Stimulated activated CD4-positive, alpha-beta T cell treated with anti-CD3 and anti-CD28 coated beads, Interleukin-1b, Interleukin-23, amount 100 ng/mL, for 24 hours (primary cell): ENCODE measurements at places on chromosomes 6 and 20.
A peak's percentile ranks its signal among the peaks of the same experiment; 100 is the strongest.

DNA sequence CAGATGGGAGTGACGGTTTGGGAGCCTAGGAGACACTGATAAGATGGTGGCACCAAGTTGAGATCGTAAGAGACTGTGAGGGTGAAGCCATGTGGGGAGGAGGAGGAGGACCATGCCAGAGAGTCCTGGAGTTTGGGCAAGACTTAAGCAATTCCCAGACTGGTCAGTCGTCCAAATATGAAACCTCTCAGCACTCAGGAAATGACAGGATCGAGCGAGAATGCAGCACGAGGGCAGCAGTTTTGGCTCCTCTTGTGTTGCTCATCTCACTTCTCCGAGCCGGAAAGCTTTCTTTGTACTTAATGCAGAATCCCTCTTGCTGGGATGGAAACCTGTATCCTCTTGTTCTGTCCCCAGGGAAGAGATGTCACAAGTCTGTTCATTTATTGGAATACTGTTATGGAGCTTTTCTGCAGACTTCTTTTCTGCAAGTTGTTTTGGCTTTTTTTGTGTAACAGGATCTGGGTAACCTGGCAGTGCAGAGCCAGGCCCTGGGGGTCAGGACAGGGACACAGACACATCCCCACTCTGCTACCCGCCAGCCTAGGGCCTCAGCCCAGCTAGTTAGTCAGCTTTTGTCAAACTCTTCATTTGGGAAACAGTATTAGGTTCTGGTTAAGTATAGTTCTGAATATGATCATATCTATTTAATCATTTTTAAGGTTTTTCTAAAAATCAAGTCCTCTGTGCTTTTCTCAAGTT, 34.3 kb downstream of the FNDC1 start:
- no peak for DNase-seq

DNA sequence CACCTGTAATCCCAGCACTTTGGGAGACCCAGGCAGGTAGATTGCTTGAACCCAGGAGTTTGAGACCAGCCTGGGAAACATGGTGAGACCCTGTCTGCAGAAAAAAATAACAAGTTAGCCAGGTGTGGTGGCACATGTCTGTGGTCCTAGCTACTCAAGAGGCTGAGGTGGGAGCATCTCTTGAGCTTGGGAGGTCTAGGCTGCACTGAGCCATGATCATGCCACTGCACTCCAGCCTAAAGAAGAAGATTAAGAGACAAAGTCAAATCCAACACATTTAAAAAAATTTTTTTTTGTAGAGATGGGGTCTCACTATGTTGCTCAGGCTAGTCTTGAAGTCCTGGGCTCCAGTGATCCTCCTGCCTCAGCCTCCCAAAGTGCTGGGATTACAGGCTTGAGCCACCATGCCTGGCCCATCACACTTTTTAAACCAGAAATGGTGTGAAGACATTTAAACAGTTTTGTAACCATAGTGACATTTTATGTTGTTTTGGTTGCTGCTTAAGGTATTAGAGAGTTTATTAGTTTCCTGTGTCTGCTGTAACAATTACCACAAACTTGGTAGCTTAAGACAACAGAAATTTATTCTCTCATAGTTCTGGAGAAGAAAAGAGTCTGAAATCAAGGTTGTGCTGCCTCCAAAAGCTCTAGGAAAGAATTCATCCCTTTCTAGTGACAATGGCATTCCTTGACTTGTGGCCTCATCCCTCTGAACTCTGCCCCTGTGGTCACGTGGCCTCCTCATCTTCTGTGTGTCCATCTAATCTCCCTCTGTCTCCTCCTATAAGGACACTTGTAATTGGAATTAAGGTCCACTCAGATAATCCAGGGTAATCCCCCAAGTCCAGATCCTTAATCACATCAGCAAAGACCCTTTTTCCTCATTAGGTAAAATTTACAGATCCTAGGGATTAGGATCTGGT, 104.6 kb upstream of the TNFAIP3 start:
- DNase-seq = no peak

- DNase-seq = no peak
Measured at GRCh38 chr6:867378-867777, 174.4 kb upstream of the EXOC2 start.

- no peak for DNase-seq
Measured at GRCh38 chr20:16701296-16701695, 28.5 kb upstream of the SNRPB2 start.

- no peak for DNase-seq
Measured at GRCh38 chr20:58839474-58839874, 11.2 kb downstream of the GNAS-AS1 start.

DNA sequence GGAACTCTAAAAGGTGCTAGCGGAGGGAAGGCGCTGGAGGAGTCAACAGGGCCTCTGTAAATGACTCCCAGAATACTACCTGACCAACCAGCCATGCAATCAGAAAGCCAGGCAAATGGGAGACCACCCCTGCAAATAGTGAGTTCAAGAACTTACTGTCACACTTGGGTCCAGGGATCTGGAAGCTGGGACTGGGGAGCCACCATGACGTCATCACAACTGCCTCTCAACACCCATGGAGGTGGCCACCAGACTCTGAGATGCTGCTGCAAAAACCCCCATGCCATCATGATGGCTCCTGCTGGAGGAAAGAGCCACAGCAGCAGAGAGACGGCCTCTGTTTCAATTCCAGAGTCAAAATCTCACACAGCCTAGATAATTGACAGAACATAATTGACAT, 8.5 kb upstream of the PDYN start:
- no peak for DNase-seq

DNA sequence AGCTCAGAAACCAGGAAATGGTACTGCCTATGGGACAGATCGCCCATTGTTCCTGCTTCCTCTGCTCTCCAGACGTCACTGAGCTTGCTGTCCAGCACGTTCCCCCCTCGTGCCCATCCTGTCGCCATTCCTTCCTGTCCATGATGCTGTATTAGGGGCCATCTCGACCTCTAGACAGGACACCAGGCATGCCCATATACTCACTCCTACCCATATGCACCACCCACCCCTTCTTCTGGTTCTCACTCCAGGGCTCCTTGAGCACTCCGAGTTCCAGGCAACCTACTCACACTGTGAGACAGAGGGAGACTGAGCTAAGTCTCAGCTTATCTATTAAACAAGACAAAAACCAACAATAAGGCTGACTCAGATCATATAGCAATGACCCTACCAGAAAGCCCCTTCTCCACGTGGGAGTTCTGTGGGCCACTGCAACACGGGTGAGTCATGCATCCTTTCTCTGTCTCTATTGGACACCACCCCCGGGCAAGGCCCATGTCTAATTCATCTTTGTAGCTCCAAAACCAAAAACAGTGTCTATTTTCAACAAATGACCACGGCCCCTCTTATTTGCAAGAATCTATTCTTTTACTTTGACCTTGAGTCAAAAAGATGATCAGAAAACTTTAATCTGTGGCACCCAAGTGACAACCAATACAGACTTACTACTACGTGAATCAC, 65.7 kb downstream of the PSMG4 start:
- DNase-seq = no peak

- DNase-seq = no peak
Measured at GRCh38 chr20:48564982-48565539, 262.7 kb downstream of the PREX1 start.

DNA sequence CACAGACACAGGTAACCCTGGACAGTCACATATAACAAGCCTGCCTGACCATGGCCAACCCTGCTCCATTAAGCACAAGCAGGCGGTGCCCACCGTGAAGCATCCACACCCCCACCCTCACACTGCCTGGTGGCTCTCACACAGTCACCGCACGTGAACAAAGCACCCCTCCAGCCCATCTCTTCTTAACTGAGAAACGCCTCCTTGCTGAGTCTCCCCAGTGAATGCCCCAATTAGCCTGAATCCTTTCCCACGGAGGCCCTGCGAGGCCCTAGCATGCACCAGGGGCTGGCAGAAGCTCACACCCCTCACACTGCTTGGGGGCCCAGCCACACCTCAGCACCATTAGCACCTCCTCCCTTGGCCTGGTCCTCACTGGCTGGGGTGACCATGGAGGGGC, 72.3 kb downstream of the GRM4 start:
- DNase-seq = no peak

DNA sequence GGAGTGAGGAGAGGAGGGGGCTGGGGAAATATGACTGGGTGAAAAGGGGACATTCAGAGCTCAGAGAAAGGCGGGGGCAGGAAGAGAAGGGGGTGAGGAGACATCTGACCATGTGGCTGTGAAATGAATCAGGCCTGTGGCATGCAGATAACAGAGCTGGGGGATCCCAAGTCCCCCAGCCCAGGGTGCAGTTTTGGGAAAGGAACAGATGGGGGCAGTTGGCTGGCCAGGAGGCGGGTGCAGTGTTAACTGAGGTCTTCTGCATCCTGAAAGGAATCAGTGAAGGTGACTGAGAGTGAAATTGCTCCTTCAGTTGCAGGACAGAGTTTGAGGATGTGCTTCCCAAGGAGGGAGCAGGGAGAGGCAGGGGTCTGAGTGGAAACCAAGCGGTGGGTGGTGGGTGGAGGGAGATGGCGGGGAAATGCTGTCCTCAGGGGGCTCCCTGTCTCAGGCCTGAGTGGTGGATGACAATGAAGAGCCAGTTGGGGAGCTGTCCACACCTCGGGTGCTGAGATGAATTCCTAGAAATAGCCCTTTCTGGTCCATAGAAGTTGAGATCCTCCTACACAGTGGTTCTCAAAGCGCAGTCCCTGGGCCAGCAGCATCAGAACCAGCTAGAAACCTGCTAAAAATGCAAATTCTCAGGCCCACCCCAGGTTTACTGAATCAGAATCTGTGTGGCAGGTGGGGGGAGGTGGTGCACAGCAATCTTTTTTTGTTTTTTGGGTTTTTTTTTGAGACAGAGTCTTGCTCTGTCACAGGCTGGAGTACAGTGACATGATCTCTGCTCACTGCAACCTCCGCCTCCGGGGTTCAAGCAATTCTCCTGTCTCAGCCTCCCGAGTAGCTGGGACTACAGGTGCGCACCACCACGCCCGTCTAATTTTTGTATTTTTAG, 26.0 kb upstream of the CCDC167 start:
- no peak for DNase-seq

DNA sequence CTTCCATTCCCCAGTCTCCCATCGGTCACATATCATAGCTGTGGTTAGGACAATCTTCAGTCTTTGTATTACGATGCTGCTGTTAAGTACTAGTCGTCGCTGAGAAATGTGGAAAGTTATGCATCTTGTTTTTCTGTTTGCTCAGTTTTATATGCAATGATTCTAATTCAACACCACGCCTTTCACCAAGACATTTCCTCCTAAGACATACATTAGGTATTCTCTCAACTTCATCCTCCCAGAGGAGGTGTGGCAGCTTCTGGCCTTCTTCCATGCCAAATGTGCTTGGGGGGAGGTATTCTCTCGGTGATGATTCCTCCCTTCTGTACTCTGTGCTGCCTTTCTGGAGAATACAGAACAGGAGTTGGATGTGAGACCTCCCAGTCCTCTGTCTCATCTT, 66.1 kb downstream of the B4GALT5 start:
- no peak for DNase-seq

- no peak for DNase-seq
Measured at GRCh38 chr6:154458565-154459470, 51.7 kb downstream of the CNKSR3 start.

DNA sequence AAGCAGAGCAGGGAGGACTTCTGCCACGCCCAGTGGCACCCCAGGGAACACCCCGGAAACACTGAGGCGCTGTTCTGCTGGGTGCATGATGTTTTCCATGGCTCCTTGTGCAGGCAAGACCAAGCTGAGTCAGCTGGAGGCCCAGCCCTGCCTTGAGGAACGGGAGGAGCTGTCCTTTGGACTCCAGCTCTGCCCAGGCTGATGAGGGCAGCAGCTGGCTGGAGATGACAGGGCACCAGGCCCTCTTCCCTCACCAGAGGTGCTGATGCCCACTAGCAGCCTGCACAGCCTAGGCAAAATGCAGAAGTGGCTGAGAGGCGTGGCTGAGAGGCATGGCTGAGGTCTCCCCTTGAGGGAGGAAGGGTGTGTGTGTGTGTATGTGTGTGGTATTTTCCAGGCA, 2.4 kb downstream of the C6orf132 start:
- DNase-seq = no peak

GRCh38 chr20:11469795-11470435, 447.8 kb upstream of the BTBD3 start:
- DNase-seq = no peak

- no peak for DNase-seq
Measured at GRCh38 chr20:38973645-38974044, 11.5 kb downstream of the DHX35 start.

DNA sequence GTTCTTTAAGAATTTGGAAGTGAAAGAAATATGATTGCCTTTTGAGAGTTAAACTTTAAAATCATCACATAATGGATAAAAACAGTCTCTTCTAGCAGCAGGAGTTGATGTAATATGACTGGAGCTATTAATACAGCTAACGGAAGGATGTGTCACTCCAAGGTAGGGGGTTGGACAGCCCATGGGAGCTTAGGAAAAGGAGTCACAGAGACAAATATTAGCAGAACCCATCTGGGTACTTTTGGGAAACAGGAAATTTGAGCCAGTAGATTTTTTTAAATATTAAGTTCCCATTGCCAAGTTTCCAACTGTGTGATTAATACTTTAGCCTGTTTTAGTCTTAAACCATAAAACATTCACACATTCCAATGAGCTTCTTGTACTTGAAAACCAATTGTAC, 164.7 kb upstream of the RIMS1 start:
- DNase-seq = no peak

GRCh38 chr6:42269553-42269952, 51.9 kb upstream of the MRPS10 start:
- no peak for DNase-seq

DNA sequence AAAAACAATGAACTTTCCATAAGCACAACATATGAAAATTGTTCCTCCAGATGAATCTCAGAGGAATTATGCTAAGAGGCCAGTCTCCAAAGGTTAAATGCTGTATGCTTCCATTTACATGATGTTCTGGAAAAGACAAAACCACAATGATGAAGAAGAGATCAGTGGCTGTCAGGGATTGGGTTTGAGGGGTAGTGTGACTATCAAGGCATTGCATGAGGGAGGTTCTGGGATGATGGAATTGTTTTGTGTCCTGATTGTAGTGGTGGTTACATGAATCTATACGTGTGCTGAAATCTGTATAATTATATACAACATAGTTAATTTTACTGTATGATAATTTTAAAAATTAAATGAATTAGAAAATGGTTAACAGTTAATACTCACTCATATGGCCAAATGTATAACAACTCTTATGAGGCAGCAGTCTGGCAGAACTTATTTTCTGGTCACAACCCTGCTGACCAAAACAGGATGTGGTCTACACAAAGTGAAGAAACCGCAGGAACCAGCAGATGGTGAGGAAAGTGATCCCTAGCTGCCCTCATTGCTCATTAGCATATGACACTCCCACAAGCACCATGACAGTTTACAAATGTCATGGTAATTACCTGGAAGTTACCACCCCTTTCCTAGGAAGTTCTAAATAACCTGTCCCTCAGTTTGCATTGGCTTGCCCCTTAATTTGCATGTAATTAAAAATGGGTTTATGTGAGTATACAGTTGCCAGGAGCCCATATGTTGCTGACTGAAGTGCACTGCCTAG, 31.9 kb downstream of the NSFL1C start:
- DNase-seq = peak; percentile 29
